Esophagus muscularis mucosa (tissue), 4 donors: ENCODE measurements at places on chromosomes 5 and 9. TPM values are rescaled to one million over a fixed set of nuclear protein-coding genes. Genes with fewer than 3 reads are reported as not detected.
A peak's percentile ranks its signal among the peaks of the same experiment; 100 is the strongest.

Gene RGMB
- total RNA-seq = 176 TPM

GRCh38 chr5:173823721-173824567 lies 64.2 kb upstream of the CPEB4 start:
- no peak overlapping the region for H3K4me3 ChIP-seq
- H3K27ac ChIP-seq = no peak overlapping the region
- no peaks in the 10 kb centered on the region for H3K4me1 ChIP-seq
- no peak for DNase-seq
- H3K36me3 ChIP-seq = no peaks in the 10 kb centered on the region
- no peaks in the 10 kb centered on the region for H3K27me3 ChIP-seq

DNA sequence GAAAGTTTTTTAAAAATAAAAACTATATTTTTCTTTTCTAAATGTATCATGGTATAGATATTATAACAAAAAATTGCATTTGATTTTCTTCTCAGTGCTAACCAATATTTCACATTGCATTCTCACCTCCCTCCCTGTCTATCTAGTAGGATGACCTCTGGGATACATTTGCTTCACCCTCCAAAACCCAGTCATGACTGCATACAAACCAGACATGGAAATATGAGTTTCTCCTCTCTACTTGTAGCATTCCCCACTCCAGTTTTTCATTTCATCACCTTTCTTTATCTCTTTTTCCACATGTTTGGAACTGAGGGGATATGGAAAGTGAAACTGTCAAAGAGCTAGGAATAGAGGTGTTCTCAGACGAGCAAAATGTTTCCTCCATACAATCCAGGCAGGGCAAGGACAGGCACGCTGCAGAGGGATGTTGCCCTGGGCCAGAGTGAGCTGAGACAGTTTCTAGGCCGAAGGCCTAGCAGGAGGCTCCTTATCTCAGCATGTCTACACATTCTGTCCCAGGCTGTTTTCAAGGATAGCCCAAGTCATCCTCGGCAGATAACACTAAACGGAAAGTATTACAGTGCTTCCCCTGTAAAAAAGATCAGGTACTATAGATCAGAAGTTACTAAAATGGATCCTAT lies 46.7 kb downstream of the MEF2C start:
- H3K4me1 ChIP-seq = peaks cover 51% of the 10 kb centered on the region
- no peak for DNase-seq
- peak overlapping the region; percentile 37 for H3K4me3 ChIP-seq
- H3K27ac ChIP-seq = peak overlapping the region; percentile 79
- H3K27me3 ChIP-seq = no peaks in the 10 kb centered on the region

DNA sequence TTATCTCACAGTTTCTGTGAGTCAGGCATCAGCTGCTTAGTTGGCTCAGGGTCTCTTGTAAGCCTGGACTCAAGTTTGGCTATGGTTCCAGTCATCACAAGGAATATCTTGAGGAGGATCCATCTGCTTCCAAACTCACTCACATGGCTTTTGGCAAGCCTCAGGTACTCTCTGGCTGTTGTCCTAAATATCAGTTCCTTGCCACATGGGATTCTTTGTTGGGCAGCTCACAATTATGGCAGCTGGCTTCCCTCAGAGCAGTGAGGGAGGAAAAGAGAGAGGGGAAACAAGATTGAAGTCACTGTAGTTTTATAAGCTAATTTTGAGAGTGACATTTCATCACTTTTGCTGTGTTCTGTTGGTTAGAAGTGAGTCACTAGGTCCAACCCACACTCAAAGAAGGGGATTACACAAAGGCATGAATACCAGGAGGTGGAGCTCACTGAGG lies 144.5 kb downstream of the GCNT1 start:
- H3K36me3 ChIP-seq = no peaks in the 10 kb centered on the region
- H3K27me3 ChIP-seq = no peaks in the 10 kb centered on the region
- no peak for DNase-seq
- no peak overlapping the region for H3K27ac ChIP-seq

DNA sequence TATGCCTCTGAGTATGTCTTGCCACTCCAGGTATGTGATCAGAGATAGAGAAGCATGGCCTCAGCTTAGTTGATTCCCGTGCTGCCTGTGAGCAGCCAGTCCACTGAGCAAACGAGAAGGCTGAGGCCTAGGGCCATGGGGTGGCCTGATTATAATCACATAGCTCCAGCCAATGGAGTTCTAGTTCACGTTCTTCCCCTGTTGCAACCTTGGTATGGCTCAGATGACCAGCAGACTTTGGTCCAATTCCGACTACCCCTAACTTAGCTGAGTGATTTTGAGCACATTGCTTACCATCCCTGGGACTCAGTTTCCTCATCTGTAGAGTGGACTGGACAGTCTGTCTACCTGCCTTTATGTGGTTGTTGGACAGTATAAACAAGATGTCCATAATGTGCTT lies 68.4 kb downstream of the PPARGC1B start:
- H3K4me3 ChIP-seq = no peak overlapping the region
- peaks cover 98% of the 10 kb centered on the region for H3K4me1 ChIP-seq
- DNase-seq = no peak
- no peaks in the 10 kb centered on the region for H3K36me3 ChIP-seq

Gene PCDHGC4
- total RNA-seq = 0.91 TPM

Gene PDLIM4
- total RNA-seq = 132 TPM

GRCh38 chr9:70177121-70177520 lies 81.7 kb upstream of the SMC5 start:
- peaks cover 14% of the 10 kb centered on the region for H3K36me3 ChIP-seq
- peak overlapping the region; percentile 36 for H3K27ac ChIP-seq
- DNase-seq = no peak
- no peaks in the 10 kb centered on the region for H3K4me1 ChIP-seq
- H3K27me3 ChIP-seq = no peaks in the 10 kb centered on the region
- no peak overlapping the region for H3K4me3 ChIP-seq

- H3K27ac ChIP-seq = no peak overlapping the region
- no peak overlapping the region for H3K4me3 ChIP-seq
- no peaks in the 10 kb centered on the region for H3K27me3 ChIP-seq
- no peaks in the 10 kb centered on the region for H3K4me1 ChIP-seq
- DNase-seq = no peak
- no peaks in the 10 kb centered on the region for H3K36me3 ChIP-seq
Measured at GRCh38 chr5:174903172-174903732, 178.9 kb downstream of the MSX2 start.

- no peak for DNase-seq
- H3K27ac ChIP-seq = no peak overlapping the region
- no peaks in the 10 kb centered on the region for H3K4me1 ChIP-seq
- H3K27me3 ChIP-seq = no peaks in the 10 kb centered on the region
Measured at GRCh38 chr5:84862132-84862531, 477.5 kb upstream of the EDIL3 start.

DNA sequence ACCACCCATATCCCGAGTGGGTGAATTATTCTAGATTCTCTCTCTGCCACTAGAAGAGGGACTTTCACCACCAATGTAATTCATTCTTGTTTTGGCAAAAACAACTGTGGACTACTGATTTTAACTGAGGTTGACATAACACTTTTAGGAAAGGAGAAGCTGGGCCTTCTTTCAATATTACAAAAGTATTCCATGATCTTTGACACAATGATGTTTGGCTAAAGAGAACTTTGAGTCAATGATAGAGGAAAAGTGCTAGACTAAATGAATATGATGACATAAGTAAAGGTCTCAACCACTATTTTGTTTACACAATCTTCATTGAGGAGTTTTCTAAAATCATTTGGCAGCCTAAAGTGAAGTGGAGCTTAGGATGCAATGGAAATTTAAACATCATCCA lies 336.9 kb upstream of the PDE4D start:
- H3K27me3 ChIP-seq = no peaks in the 10 kb centered on the region
- no peaks in the 10 kb centered on the region for H3K36me3 ChIP-seq
- H3K4me1 ChIP-seq = no peaks in the 10 kb centered on the region
- H3K27ac ChIP-seq = no peak overlapping the region

- H3K4me3 ChIP-seq = no peak overlapping the region
- DNase-seq = no peak
- no peaks in the 10 kb centered on the region for H3K27me3 ChIP-seq
- H3K27ac ChIP-seq = no peak overlapping the region
- H3K36me3 ChIP-seq = no peaks in the 10 kb centered on the region
Measured at GRCh38 chr9:22997923-22998322, 551.3 kb downstream of the DMRTA1 start.

DNA sequence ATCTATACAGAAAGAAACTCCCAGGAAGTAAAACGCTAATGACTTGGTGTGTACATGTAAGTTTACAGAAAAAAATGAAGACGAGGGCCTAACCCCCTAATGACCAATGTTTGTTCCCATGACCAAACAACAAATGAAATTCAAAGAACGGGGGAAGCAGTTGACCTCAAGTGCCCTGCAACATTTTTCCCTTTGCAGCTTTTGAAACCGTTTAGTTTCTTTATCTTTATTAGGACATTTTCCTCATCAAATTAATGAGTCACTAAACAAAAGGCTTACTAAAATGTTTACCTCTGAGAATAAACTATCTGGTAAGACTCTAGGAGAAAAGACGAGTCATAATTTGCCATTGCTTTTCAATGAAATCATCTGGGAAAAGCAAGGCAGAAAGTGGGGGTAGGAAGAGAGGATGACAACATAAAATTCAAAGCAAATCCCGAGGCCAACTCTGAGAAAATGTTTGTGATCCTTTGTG lies 57.4 kb downstream of the LHFPL2 start:
- H3K27me3 ChIP-seq = no peaks in the 10 kb centered on the region
- no peak for DNase-seq
- peaks cover 85% of the 10 kb centered on the region for H3K4me1 ChIP-seq
- H3K27ac ChIP-seq = no peak overlapping the region

- no peak overlapping the region for H3K27ac ChIP-seq
- H3K4me3 ChIP-seq = no peak overlapping the region
- H3K4me1 ChIP-seq = no peaks in the 10 kb centered on the region
- peaks cover 33% of the 10 kb centered on the region for H3K36me3 ChIP-seq
- H3K27me3 ChIP-seq = no peaks in the 10 kb centered on the region
Measured at GRCh38 chr5:139285651-139286392, 7.7 kb upstream of the MATR3 start.

Gene ARL10
- 8.1 TPM for total RNA-seq
